Fibroblast of the conjunctiva (primary cell): ENCODE measurements at places on chromosomes 6 and 20.
A peak's percentile ranks its signal among the peaks of the same experiment; 100 is the strongest.

GRCh38 chr20:56665806-56666205 lies 36.7 kb downstream of the TFAP2C start:
- DNase-seq: no peak

DNA sequence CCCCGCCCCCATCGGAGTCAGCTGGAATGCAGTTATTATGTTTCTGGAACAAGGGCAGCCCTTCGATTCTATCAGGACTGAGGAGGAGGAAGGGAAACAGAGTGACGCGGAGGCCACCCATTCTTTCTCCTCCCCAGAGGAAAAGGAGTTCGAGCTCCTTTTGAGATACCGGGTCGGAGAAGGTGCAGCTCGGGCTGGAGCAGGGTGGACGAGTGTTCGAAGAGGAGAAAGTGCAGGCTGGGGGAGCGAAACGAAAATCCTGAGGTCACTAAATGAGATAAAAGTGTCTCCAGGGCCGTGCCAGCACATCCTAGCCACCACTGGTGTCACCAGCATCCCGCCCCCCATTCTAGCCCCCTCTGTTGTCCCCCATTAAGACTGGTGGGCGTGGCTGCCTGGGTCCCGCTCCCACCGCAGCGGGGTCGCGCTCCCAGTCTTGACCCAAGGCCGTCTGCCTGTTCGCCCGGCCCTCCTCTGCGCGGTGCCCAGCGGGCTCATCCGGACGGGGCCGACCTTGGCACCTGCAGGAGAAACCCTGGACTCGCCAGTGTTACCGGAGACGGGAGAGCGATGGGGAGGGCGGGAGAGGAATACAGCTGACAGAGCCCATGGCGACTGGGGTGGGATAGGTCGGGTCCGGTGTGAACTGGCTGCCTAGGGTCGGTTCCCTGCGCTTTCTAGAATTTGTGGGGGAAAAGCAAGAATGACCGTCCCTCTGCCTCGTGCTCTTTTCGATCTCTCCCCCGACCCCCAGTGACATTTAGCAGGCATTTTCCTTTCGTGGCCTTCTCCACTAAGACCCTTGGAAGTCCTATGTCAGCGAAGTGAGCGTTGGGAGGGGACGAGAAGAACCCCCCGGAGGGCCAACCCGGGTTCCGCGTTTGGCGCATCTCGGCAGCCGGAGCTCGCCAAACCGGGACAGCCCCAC lies 16.2 kb downstream of the FOXA2 start:
- DNase-seq: no peak

GRCh38 chr20:58765780-58766179 lies 73.2 kb downstream of the NPEPL1 start:
- no peak for DNase-seq

DNA sequence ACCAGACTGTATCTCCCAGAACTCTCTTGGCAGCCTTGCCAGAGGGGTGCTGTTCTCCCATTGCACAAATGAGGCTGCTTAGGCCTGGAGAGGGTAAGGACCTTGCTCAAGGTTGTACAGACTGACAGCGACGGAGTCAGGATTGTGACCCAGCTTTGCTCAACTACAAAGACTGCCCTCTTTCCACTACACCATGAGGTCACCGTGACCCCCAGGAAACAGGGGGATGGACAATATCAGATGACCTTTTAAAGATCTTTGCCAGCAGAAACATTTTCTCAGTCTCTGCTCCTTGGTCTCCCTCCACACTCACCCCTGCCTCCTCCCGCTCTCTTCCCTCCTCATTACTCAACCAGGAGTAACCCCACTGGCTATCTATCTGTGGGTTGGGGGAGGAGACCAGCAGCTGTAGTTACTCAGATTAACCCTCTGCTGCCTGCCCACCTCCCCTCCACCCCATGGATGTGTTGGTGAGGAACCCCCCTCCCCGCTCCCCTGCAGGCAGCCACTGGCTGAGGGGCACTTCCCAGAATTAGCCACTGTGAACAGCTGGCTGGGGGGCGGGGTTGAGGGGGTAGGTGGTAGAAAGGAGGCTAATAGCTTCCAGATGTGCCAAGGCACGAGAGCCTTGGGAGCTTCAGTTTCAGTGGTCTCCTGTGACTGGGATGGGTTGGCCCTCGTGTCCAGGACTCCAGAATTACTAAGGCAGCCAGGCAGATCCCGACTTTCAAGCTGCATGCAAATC lies 26.9 kb upstream of the MRPS18A start:
- peak; percentile 72 for DNase-seq

GRCh38 chr20:35301426-35301825 lies 9.2 kb upstream of the FAM83C start:
- DNase-seq: no peak

- no peak for DNase-seq
These were observed 110.9 kb downstream of the GFRAL start for GRCh38 chr6:55438203-55438602.

- no peak for DNase-seq
These were observed 16.0 kb downstream of the HECA start for GRCh38 chr6:139150920-139151319.

- no peak for DNase-seq
These were observed 23.6 kb downstream of the TBC1D7 start for GRCh38 chr6:13304580-13305260.

DNA sequence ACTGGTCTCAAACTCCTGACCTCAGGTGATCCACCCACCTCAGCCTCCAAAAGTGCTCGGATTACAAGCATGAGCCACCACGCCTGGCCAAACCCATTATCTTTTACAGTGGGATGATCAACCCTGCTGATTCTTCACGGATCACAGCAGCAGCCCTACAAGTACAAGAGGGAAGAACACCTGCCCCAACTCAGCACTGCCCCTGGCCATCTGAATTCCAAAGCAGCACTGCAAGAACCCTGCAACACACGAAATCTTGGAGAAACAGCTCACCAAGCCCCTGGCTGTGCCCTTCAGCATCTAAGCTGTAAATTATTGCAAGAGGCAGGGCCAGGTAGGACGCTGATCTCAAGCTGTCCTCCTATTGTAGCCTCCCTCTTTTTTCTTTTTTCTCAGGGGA lies 54.5 kb upstream of the MC3R start:
- no peak for DNase-seq

GRCh38 chr6:19851241-19852089 lies 14.3 kb downstream of the ID4 start:
- peak; percentile 62 for DNase-seq

- DNase-seq: no peak
These were observed 26.2 kb downstream of the HDAC2 start for GRCh38 chr6:113944701-113945100.

GRCh38 chr6:48098923-48099322 lies 12.1 kb downstream of the PTCHD4 start:
- DNase-seq: no peak

DNA sequence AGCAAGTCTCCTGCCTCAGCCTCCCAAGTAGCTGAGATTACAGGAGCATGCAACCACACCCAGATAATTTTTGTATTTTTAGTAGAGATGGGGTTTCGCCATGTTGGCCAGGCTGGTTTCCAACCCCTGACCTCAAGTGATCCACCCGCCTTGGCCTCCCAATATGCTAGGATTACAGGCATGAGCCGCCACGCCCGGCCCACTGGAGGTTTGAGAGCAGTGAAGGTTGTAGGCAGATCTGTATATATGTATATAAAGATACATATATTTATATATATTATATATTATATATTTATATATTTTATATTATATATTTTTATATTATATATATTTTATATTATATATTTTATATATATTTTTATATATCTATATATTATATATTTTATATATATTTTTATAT lies 38.2 kb upstream of the TTPAL start:
- no peak for DNase-seq

DNA sequence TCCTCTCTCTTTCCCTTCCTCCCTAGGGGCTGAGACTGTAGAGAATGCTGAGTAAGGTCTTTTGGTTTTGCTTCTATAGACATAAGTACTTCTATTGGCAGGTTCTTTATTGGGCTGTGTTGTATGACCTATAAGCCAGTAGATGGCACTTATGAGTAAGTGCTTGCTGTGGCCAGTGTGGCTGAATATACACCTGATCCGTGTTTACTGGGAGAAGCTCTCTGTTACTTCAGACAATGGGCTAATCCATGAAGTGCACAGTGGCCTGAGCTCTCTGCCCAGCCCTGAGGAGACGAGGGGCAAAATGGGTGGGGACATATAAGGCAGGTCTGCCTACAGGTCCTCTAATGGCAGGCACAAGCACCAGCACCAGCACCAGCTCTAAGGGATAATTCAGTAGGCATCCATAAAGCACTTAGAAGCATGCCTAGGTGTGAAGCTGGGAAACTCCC lies 610.3 kb downstream of the RNF144B start:
- DNase-seq: peak; percentile 24

DNA sequence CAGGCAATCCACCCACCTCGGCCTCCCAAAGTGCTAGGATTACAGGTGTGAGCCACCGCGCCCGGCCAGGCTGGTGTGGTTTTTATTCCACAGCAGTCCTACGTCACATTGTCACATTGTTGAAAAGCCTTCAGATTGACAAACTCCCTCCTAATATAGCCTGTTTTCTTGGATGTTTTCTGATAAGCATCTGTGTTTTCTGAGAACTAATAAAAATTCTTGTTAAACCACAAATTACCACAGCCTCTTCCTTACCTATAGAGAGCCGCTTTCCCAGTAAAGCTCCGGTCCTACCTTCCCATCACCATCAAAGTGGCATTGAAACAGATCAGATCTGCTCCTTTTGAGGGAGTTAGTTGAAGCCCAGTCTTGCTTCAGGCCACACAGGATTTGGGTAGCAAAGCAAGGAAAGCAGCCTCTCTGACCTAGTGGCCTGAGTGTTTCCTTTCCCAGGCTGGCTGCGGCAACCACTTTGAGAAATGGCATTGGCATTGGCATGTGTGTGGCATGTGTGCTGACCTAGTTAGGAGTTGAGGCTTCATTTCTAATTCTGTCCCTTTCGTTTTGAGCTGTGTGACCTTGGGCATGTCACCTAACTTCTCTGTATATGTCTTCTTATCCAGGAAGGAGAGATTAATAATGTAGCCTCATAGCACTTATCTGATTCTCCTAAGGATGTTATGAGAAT lies 1.7 kb upstream of the PKIG start:
- no peak for DNase-seq

GRCh38 chr6:84756877-84757276 lies 7.5 kb downstream of the TBX18 start:
- DNase-seq: no peak

DNA sequence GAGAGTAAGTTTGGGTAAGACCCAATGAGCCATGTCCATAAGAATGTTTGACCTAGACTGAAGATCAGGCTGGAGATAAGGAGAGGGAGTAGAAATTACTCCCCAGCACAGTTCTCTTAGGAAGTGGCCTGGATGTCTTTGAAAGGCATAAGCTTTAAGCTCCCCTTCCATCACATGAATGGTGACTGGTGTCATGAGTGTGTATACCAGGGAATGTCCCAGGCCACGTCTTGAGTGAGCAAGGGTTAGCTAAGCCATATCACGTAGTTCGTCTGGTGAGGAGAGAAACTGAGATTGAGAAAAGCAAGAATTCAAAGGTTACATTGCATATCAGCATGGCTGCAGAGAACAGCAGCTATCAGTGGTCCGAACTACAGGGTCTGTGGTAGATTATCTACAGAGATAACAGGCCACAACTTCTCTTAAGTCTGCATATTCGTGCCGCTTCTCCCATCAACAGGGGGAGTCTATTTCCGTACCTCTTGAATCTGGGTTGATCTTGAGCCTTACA lies 60.1 kb upstream of the BMP2 start:
- no peak for DNase-seq

GRCh38 chr6:31621991-31622390 lies 1.5 kb downstream of the PRRC2A start:
- no peak for DNase-seq

DNA sequence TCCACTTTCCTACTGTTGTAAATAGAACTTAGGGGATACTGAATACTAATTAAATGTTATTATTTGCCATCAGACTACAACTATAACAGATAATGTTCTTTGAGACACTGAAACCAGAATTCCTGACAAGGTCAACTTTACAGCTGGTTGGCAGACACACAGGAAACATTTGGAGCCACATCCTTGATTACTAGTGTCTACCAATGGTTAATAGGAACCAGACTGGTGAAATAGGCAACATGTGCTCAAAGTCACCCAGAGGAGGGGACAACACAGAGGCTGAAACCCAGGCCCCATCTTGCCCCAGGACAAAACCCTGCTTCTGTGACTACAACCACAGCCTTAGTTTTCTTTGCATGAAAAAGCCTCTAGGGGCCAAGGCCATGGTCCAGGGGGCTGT lies 47.8 kb upstream of the NT5E start:
- DNase-seq: no peak

- no peak for DNase-seq
These were observed 152.3 kb upstream of the BEND6 start for GRCh38 chr6:56802584-56802983.

- DNase-seq: no peak
These were observed 222.7 kb downstream of the EYA2 start for GRCh38 chr20:47117371-47117770.

DNA sequence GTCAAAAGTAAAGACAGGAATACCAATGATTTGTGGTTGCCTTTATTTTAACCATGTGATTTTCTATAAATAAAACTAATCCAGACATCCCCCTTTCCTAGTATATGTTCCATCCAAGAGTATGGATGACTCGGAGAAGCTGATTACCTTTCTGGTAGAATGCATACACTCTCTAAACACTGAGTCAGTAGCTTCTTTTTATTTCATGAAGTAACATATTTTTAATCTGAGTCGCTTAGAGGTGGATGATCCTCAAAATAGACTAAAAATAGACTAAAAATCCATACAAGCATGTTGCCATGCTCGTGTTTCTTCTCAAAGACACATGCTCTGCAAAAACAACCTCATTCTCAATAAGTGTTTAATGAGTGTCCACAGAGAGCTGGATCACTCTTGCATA lies 263.7 kb downstream of the COL12A1 start:
- DNase-seq: no peak

DNA sequence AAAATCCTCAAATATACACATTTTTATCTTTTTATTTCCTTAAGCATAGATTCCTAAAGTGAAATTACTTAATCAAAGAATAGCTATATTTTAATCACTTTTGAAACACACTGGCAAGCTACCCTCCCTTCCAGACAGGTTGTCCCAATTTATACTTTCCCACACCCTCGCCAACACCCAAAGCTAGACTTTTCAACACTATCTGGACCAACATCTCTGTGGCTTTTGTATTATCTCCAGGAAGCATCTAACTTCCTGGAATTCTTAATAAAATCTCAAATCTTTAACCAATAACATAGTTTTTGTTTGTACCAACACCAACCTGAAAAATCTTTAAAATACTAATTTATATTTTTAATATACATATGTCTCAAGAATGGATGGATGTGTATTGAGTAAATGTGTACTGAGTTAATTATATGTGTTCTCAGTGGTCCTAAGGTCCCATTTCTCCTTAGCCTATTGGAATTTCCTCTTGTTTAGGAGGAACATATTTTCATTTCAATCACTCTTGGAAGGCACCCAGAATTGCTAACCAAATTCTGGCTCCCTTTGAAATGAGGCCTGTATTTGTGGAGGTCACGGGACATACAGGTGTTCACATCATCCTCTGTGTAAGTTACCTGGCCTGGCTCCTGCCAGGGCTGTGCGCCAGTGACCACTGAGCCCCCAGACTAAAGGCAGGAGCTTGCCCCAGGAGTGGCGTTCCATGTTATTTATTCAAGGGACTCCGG lies 17.4 kb upstream of the GFOD1 start:
- DNase-seq: no peak

- no peak for DNase-seq
These were observed 22.2 kb downstream of the AHI1 start for GRCh38 chr6:135475292-135475886.

GRCh38 chr6:129096651-129097290 lies 213.8 kb downstream of the LAMA2 start:
- DNase-seq: no peak
